NCI-H1694 treated with DMSO at 0.1 percent for 48 hours (cell line): ENCODE measurements at places on chromosomes 7 and 10.

- no peak for DNase-seq
Observed at GRCh38 chr7:91915401-91916050, 25.1 kb upstream of the AKAP9 start.

DNA sequence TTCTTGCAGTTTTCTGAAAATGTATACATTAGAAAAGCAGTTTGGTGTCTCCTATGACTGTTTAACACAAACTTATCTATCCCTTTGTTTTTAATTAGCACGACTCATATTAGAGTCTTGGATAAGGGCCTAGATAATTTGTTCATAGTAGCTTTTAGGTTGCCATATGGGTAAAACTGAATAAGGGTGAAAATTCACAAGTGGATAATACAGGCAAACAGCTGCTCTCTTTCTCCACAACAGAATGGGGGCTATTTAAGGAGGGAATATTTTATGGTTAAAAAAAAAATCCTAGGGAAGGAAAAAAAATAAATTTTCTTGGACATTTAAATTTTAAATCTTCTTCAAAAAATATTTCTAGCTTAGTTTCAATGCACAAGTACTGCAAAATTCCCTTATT is 1416.1 kb downstream of the GATA3 start:
- DNase-seq: no peak

- no peak for DNase-seq
Observed at GRCh38 chr10:108363576-108363975, 1199.1 kb upstream of the SORCS1 start.

- no peak for DNase-seq
Observed at GRCh38 chr10:99769706-99770105, 12.7 kb upstream of the ABCC2 start.

DNA sequence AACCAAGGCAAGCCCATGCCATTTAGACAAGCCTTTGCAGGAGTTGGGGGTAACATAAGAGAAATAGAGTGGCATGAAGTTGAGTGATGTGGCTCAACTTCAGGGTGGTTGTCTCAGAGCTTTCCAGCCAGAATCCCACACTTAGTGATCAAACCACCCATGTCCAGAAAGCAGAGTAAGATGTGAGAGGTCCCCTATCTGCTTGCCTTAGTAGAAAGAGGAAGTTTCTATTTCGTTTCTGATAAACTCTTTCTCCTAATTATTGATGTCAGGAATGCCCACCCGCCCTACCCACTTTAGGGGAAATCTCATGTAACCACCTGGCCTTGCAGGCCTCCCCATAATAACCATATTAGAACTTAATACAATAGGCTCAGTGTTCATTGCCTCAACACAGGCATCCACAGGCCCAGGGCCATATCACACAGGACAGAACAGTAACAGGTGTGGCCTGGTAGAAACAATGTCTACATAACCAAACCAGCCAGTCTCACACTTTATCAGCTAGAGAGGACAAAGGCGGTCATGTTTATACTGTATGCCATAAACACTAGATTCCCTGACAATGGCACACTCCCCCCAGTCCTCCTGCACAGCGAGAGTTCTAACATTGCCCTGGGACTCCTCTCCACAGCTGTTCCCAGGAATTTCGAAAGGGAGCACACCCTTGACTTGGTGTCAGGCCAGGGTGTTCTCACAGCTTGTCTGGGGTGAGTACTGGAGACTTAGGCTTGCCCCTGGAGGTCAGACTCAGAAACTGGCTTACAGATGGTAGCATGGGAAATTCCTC is 364.4 kb downstream of the CXCL12 start:
- no peak for DNase-seq

- DNase-seq: no peak
Observed at GRCh38 chr10:91700788-91701444, 68.0 kb upstream of the PPP1R3C start.

DNA sequence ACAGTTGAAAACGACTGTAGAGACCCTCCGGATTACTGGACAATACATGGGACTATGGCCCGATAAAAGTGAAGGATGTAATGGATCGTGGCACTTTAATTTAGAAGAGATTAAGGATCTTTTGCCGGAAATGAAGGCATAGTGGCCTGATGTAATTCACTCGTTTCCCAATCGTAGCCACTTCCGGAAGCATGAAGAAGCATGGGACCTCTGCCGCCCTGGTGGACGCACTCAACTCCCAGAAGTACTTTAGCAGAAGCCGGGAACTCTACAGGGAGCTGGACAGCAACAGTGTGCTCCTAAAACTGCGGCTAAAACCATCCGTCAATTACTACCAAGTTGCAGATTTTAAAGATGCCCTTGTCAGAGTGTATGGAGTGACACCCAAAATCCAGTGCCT is 59.6 kb upstream of the NUPR2 start:
- DNase-seq: no peak

DNA sequence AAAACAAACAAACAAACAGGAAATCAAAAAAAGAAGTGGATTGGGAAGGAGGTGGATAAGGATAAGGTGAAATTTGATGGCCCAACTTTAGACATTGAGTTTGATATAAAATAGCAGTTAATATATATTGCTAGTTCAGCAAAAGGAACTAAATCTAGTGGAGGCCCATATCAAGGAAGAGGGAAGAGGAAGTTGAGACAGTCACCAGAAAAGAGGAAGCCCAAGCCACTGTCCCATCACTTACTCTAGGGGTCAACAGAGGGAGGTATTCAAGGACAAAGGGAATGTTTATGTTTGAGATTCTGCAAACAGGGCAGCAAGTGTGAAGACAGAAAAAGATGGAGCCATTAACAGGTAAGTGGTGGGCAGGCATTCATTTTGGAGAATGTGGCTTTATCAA is 3.7 kb downstream of the LAMTOR4 start:
- no peak for DNase-seq

GRCh38 chr10:104259999-104260774 is 5.5 kb downstream of the GSTO1 start:
- no peak for DNase-seq

GRCh38 chr10:101783736-101784118 is 481 bp upstream of the NPM3 start:
- no peak for DNase-seq

DNA sequence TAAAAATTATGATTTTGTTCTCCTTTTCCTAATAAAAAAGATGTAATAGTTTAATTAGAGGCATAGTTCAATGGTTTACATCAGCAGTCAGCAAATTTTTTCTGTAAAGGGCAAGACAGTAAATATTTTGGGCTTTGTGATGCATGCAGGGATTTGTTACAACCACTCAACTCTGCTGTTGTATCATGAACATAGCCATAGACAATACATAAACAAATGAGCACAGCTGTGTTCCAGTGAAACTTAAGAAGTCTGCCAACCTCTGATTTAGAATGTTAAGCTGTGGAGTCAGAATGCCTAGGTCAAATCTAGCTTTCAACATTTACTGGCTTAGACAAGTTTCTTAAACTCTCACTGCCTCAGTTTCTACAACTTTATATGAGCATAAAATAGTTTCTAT is 31.6 kb downstream of the ASZ1 start:
- no peak for DNase-seq

DNA sequence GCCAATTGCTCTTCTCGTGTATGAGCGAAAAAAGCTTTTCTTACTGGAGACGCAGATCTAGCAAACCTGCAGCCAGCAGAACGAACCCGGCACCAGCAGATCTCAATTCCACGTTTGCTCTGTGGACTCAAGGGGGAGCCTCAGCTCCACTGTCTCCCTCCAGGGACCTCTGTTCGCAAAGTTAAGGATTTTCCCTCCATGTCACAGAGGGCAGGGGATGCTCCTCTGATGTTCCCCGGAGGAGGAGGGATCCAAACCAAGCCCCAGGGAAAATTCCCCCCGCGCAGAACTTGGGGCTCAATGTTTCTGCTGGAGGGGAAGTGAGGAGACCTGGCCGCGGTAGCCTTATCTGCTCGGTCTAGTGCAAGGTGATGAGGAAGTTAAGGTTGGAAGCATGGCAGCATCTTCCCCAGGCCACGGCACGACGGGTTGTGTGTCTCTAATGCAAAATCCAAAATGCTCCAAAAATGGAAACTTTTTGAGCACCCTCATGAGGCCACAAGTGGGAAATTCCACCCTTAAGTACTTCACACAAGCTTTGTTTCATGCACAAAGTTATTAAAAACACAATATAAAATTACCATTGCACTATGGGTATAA is 9.0 kb downstream of the IQCE start:
- DNase-seq: peak; percentile 44

DNA sequence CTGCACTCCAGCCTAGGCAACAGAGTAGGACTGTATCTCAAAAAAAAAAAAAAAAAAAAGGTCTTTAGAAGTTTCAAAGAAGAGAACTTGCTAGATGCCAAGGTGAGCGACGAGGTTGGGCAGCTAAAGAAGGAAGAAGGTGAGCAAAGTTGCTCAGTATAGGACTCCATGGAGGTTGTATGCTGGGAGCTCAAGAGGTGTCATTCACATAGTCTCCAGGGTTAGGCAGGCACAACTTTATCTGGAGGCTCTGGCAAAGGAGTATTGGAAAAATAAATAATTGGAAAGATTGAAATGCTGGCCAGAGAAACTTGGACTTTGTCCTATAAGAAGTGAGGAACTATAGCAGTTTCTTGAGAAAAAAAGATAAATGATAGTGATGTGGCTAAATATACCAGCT is 74.5 kb downstream of the NRF1 start:
- no peak for DNase-seq

GRCh38 chr7:131605280-131605878 is 49.0 kb upstream of the PODXL start:
- no peak for DNase-seq

DNA sequence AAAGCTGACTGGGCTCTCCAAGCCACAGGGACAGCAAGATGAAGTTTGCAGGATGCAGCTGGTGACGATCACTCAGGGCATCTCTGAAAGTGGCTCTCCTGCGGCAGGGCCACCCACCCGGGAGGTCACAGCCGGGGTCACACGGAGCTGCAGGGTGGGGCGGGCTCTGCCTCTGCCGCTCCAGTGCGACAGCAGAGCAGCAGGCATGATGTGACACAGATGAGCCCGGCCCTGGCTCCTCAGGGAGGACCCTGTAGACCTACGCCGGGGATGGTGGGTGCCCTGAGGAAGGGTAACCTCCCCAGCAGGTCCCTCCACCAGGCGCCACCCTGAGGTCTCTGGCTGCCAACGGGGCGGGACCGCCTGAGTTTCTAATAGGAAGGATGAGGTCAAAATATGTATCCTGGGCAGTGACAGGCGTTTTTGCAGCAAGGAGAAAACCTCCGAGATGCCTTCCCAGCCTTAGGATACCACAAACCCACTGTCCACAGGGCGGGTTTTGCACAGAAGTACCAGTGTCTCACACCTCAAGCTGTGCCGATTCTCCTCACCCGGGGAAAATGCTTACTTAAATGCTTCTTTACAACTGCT is 114.8 kb upstream of the DIP2C start:
- no peak for DNase-seq

GRCh38 chr7:73891178-73891885 is 30.4 kb downstream of the TMEM270 start:
- DNase-seq: no peak
